Aorta (tissue), 5 donors: ENCODE measurements at places on chromosomes 7 and 10. TPM values are rescaled to one million over a fixed set of nuclear protein-coding genes. Genes with fewer than 3 reads are reported as not detected.

The MARCHF5 gene
- total RNA-seq = 43.0 TPM

DNA sequence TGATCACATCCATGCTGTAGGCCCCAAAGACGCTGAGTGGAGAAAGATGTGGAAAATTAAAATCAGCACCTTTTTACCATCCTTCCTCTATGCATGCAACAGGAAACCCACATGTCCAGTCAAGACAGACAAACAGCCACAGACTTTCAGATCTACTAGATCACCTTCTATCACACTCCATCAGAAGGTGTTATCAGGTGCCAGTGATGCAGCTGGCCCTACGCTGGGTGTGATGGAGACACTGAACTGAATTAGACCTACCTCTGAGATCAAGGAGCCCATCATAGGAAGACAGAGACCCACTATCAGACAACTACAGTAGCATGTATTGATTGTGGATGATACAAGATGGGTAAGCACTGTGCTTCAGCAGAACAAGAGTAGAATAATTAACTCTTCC lies 15.5 kb downstream of the CYP3A4 start:
- no peak for DNase-seq

DNA sequence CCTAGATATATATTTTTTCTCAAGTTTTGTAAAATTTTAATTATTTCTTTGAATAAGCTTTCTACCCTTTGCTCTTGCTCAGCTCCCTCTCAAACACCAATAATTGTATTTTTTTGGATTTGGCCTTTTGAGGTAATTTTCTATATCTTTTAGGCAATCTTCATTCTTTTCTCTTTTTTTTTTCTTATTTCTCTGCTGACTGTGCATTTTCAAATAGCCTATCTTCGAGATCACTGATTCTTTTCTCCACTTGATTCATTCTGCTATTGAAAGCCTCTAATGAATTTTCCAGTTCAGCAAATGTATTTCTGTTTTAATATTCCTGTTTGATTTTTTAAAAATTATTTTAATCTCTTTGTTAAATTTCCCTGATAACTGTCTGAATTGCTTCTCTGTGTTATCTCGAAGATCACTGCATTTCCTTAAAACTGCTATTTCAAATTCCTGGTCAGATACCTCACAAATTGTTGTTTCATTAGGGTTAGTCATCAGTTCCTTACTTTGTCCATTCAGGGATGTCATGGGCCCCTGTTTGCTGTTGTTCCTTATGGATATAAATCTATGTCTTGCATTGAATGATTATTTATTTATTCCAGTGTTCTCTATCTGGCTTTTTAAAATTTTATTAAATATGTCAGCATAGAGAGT lies 100.1 kb upstream of the UNC5B start:
- DNase-seq = no peak

DNA sequence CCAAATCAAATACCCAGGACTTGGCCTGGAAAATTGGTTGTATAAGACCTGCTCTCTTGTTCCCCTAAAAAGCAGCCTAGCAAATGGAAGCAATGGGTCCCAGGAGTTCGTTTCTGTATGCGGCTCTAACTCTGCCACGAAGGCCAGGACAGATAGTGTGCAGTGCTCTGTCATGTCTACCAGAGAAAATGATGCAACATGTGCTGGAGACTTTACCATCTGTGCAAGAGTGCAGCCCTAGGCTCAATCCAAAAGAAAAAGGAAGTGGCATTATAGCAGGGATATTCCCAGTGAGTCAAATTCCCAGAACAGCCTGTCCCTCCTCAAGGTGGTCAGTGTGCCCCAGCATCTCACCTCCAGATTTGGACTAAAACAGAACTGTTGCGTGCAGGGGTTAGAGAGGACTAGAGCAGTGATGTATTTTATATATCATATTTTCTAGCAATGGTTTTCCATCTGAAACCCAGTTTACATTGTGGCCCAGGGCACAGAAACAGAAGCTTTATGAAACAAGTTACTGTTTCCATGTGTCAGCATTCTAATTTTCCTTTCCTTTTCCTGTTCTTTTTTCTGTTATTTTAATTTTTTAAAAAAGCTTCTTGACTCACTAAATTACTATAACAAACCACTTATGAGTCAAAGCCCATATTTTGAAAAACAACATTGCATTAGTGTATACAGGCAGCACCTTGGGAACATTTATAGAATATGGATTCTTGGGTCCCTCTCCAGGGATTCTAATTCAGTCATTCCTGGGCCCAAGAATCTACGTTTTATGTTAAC lies 311.2 kb downstream of the RNLS start:
- DNase-seq = no peak

DNA sequence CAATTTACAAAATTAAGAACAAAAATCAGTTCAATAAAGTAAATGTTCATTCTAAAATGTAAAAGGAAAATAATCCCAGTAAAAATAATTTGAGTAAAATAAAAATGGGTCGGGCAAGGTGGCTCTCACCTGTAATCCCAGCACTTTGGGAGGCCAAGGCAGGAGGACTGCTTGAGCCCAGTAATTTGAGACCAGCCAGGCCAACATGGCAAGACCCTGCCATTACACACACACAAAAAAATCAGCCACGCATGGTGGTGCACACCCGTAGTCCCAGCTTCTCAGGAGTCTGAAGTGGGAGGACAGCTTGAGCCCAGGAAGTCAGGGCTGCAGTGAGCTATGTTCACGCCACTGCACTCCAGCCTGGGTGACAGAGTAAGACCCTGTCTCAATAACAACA lies 34.4 kb downstream of the CNOT4 start:
- no peak for DNase-seq

DNA sequence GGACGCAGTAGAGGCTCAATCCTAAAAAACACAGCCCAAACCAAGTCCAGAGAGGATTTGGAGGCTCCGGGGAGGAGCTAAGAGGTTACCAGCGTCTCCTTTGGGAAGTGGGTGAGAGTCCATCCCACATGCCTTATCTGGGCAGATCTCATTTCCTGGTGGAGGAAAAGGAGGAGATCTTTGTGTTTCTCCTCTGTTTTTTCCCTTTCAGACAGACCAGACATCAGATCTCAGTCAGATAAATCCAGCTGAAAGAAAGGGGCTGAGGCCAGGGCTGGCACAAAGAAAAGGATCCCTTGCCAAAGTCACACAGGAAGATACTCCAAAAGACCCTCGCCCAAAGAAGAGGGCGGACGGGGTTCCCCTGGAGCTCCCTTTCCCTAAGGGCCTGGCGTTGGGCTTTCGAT lies 58.3 kb upstream of the COMTD1 start:
- DNase-seq = no peak

- DNase-seq = no peak
Observed at GRCh38 chr10:17051851-17052250, 77.8 kb downstream of the CUBN start.

- no peak for DNase-seq
Observed at GRCh38 chr7:100888291-100888987, 1.1 kb downstream of the UFSP1 start.
